Endothelial cell (in vitro differentiated cells): ENCODE measurements at places on chromosomes 5 and 9. TPM values are rescaled to one million over a fixed set of nuclear protein-coding genes. Genes with fewer than 3 reads are reported as not detected.

DNA sequence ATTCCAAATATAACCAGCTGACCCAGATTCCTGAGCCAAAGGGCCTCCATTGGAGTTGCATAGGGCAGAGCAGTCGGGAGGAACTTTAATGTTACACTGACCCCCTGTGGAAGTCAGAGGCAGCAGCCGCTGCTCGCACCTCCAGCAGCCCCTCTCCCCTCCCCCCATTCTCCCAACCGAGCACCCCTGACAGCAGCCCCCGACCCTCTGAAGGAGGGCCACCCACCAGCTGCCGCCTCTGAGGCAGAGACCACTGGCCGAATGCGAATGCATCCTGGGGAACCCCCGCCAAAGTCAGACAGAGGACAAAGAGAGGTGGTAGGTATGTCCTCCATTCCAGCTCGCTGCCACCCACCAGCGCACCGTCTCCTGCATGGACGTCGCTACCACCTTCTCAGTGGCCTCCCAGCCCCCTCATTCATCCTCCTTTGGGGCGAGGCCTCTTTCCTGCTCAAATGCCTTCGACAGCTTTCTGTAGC, 231.0 kb downstream of the CDK5RAP2 start:
- peak; percentile 59 for DNase-seq

DNA sequence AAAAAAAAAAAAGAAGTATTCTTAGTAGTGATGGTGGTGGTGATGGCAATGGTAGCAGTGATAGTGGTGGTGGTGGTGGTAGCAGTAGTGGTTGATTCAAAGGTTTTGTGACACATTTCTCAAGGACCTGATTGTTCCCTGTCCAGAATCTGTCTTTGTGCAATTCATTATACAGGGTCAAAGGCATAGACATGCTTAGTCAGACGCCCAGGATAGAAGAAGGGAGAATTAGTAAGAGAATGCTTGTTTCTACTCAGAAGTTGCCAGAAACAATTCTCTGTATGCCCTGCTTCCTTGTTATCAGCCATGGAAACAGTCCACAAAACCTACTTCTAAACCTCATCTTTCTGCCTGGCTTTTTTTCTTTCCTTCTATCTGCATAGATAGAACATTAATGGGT, 89.4 kb downstream of the SLC44A1 start:
- DNase-seq = no peak

GRCh38 chr9:105362470-105362869, 85.4 kb upstream of the FSD1L start:
- no peak for DNase-seq

DNA sequence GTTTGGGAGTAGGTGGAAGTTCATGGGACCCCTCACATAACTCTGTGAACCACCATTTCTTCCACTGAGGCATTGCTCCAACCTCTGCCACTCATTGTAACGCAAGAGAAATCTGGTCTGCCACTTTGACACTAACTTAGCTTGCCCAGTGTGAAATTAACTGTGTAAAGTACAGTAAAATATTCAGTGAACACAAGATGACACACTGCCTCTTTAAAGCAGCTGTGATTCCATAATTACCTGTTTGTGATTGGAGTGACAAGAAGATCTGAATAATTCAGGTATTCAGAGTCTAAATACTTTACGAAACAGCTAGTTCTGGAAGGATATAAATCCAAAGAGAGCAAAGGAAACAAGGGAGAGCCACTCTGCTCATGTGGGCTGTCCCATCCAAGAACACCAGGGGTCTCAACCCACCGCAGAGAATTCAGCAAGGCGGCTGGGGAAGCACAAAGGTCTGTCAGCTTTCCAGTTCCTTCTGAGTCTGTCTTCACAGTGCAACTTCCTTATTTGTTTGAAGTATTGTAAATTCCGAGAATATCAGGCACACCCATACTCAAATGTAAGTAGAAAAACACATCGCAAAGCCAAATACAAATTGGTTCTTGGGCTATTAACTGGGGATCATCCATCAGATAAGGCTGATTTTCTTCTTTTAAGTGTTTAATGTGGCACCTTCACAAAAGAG, 86.9 kb downstream of the GNAQ start:
- peak; percentile 49 for DNase-seq

DNA sequence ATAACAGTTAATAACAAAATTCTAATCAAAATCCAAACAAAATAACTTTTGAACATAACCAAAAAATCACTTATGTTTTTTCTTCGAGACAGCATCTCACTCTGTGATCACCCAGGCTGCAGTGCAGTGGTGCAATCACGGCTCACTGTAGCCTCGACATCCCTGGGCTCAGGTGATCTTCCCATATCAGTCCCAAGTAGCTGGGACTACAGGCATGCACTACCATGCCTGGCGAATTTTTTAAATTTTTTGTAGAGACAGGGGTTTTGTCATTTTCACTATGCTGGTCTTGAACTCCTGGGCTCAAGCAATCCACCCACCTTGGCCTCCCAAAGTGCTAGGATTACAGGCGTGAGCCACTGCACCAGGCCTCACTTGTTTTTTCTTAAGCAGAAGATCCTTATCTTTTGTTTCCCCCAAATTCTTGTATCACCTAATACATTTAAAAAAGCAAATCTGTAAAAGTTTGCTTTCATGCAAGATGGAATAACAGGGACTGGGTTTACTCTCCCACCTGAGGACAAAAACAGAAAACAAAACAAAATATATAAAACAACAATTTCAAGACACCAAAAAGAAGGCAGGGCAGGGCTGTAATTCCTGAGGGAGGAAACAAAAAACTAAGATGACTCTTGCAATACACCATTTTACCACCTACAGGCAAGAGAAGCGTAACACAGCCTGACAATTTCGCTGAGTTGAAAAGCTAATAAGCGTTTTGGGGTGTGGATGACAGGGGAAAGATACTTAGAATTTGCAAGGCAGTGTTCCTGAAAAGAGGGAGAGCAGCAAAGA, 71.4 kb downstream of the RAPGEF6 start:
- DNase-seq = no peak

DNA sequence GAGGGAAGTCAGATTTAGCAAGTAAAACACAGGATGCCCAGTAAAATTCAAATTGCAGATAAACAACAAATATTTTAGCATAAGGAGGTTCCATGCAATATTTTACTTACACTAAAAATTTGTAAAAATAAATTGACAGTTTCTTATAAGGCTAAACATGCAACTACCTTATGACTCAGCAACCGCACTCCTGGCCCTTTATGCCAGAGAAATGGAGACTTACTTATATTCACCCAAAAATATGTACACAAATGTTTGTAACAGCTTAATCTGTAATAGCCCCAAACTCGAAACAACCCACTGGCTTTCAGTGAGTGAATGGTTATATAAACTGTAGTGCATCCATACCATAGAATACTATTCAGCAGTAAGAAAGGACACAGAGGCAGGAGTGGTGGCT, 28.6 kb upstream of the TRIM14 start:
- no peak for DNase-seq

- DNase-seq = no peak
Measured at GRCh38 chr9:98888801-98889421, 54.8 kb upstream of the COL15A1 start.

DNA sequence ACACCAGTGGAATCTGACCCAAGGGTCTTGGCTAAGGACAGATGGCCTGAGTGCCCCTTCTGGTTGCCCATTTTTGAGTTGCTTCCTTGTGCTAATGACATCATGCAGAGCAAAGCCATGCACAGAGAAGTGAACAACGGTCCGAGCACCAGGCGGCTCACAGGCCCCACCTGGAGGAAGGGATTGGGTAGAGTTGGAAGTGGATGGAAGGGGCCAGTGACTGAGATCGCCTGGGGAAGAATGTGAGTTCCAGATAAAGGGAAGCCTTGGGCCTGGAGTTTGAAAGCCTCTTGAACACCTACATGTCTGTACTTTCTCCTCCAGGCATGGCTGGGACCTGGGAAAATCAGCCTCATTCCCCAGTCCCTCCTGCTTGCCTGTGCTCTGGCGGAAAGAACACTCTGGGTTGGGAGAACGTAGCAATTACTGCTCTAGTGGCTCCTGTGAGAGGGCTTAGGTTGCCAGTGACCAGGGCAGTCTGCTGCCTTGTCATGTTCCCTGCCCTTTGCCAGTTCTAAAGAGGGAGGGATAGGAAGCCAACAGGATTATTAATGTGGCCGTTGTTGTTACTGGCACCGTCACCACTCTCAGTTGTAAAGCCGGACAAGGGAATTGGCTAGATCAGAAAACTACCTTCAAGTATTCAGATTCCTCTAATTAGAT, 62.5 kb upstream of the PTPN3 start:
- DNase-seq = peak; percentile 14

- DNase-seq = no peak
Measured at GRCh38 chr5:154816891-154817492, 33.4 kb downstream of the FAXDC2 start.

- DNase-seq = no peak
Measured at GRCh38 chr5:124235576-124235975, 510.9 kb downstream of the ZNF608 start.

GRCh38 chr9:3931996-3932906, 367.6 kb downstream of the GLIS3 start:
- DNase-seq = no peak

- DNase-seq = no peak
Measured at GRCh38 chr5:59259237-59259636, 634.3 kb downstream of the PDE4D start.

DNA sequence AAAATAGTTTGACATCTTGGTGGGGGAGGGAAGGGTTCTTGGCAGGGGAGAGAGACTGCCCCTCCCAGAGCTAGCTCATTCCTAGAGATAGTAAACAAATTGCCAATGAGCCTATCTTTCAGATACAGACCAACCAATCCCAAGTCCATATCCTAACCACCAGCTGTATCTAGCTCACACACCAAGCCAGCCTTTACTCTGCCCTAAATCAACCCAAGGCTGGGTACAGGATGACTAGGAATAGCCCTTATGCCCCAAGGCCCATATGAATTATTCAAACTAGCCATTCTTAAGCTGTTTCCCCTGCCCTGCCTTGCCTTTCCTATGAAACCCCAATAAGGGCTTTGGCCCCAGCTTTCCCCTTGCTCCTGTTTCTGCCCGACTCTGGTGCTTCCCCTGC, 281.3 kb upstream of the PANK3 start:
- DNase-seq = no peak

GRCh38 chr9:91562416-91562815, 138.8 kb upstream of the NFIL3 start:
- DNase-seq = no peak

DNA sequence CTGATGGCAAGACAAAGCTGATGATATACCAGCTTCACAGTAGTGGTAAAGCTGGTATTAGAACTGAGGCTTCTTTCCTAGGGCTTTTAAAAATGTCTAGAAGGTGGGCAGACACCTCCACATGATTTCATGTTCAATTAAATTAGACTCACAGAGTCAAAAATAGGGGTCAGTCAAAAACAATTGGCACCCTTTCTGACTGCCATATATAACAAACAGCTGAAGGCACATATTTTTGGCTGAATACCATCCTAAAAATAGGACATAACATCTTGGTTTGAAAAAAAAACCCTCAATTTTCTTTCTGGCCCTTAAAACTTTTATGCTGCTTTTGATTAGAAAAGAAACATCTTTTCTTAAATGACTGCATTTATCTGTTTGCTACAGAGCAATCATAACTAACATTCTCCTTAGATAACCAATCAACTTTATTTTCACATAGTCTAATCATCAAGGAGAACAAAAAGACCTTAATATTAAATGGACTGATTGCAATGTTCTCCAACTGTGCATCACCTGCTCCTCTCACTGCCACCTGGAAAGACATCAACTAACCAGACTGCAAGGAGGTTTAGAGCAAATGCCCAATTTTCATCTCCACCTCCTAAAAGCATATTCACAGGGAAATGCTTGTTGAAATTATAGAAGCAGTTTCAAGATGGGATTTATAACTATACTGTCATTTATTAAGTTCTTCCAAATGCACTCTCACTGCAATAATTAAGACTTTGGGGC, 3.2 kb downstream of the SGTB start:
- DNase-seq = no peak

DNA sequence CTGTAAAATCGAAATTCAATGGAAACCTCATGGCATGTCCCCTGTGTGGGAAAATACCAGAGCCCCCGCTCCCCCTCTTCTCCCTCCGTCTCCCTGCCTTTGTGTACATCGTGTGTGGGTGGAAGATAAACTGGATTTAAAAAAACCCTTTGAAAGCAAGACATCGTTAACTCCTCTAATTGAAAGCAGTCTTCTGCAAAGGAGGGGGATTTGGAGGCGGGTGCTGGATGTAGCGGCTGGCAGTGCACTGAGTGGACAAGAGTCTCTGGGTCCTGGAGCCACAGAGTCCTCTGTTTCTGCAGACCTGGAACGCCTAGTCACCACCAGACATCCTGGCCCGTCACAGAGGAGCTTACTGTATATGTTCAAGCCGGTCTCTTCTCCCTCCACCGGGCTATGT, 169.4 kb downstream of the PAPPA start:
- no peak for DNase-seq

DNA sequence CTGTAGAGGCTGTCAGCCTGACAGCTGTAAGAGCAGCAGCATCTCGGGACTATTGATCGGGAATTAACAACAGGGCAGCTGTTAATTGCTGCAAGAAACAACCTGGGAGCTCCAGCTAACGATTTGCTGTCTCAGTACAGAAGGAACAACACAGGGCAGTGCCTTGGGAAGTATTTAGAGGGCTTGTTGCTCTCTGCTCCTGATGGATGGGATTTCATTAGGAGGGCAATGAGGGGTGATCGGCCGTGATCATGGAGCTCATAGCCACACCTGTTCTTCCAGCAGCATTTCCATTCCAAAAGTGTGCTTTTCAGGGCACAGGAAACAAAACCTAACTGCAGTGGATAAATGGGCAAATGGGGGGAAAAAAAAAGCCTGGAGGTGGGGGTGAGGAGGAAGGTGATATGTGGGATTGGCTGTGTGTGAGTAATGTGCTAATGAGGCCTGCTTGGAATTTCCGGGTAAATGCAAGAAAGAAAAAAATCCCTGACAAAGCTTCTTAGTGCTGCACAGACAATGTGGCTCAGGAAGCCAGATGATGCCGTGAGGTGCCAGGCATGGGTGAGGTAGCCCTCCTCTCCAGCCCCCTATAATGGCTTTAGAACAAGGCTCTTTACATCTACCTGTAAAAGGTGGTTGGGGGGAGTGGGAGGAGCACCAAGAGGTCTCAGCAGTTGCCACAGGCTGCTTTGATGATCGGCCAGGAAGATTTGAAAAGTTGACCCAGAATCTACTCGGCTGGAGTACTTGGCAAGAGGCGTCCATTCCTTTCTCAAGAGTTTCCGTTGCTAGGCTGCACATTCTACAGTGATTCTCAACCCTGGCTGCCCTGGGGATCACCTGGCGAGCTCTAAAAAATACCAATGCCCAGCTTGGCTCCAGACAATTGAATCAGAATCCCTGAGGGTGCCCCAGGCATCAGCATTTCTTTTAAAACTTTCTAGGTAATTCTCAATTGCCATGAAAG, 139.5 kb upstream of the KLF9 start:
- DNase-seq = no peak

GRCh38 chr9:36566813-36567221, 5.9 kb upstream of the MELK start:
- no peak for DNase-seq

GRCh38 chr5:142095651-142096330, 12.8 kb upstream of the NDFIP1 start:
- DNase-seq = no peak

Gene OR2K2
- not detected for total RNA-seq

Gene MAMDC4
- total RNA-seq = 10.0 TPM

Gene TRPM6
- 1.9 TPM for total RNA-seq

Gene FOXI1
- 2.2 TPM for total RNA-seq

Gene KCNV2
- total RNA-seq = not detected

Gene ACTBL2
- total RNA-seq = not detected

Gene UGT3A2
- 7.2 TPM for total RNA-seq

Gene SPATA31A3
- not detected for total RNA-seq

Gene ITGA1
- total RNA-seq = 33.5 TPM

Gene ANKRD31
- total RNA-seq = 0.05 TPM

Gene PCDHGA5
- total RNA-seq = 2.4 TPM

Gene OMD
- not detected for total RNA-seq

Gene FGD3
- 1.1 TPM for total RNA-seq

Gene PCDHA1
- 0.13 TPM for total RNA-seq

Gene C5orf58
- 0.28 TPM for total RNA-seq
